CD4-positive, alpha-beta T cell treated with Interleukin-2 at 100 ng/mL for 4 hours (primary cell): ENCODE measurements at places on chromosomes 2 and 18.

DNA sequence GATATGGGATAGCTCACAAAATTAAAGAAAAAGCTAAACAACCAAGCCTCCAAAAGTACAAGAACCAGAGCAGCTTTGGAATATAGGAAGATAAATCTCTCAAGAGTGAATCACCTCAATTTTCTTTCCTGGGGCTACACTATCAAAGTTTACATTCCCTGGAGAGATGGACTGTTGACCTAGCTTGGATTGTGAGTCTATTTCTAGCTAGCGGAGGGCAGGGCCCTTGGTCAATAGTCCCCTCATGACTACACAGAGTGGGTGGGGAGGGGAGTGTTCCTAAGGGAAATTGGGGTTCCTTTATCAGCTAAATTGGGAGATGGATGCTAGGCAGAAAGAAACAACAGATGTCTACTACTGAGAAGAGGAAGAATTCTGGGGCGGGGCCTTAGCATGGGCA, 29.9 kb upstream of the EIF2AK3 start:
- DNase-seq = no peak

GRCh38 chr2:197927994-197928393, 123.6 kb downstream of the PLCL1 start:
- no peak for DNase-seq

GRCh38 chr2:18399601-18400000, 160.9 kb downstream of the RDH14 start:
- no peak for DNase-seq

DNA sequence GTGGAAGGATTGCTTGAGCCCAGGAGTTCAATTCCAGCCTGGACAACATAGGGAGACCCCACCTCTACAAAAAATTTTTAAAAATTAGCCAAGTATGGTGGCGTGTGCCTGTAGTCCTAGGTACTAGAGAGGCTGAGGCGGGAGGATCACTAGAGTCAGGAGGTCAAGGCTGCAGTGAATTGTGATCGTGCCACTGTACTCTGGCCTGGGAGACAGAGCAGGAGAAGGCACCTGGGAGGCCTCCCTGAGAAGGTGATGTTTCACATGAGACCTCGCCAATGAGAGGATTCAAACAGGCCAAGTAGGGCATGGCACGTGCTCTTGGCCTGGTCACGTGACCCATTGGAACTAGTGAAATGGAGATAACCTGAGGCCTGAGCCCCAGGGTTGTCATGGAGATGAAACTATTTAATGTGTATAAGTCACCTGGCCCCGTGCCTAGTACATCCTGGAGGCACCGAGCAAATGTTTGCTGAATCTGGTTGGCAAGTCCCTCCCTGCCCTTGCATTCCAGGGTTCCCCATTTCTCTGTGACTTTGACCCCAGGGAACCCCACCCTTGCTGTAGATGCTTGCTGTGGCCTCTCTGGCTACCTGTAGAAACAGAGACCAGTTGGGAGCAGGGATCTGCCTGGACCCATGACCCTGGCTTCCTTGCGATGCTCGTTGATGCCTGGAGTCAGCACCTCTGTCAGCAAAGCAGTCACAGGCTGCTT, 26.1 kb upstream of the ROCK2 start:
- no peak for DNase-seq

DNA sequence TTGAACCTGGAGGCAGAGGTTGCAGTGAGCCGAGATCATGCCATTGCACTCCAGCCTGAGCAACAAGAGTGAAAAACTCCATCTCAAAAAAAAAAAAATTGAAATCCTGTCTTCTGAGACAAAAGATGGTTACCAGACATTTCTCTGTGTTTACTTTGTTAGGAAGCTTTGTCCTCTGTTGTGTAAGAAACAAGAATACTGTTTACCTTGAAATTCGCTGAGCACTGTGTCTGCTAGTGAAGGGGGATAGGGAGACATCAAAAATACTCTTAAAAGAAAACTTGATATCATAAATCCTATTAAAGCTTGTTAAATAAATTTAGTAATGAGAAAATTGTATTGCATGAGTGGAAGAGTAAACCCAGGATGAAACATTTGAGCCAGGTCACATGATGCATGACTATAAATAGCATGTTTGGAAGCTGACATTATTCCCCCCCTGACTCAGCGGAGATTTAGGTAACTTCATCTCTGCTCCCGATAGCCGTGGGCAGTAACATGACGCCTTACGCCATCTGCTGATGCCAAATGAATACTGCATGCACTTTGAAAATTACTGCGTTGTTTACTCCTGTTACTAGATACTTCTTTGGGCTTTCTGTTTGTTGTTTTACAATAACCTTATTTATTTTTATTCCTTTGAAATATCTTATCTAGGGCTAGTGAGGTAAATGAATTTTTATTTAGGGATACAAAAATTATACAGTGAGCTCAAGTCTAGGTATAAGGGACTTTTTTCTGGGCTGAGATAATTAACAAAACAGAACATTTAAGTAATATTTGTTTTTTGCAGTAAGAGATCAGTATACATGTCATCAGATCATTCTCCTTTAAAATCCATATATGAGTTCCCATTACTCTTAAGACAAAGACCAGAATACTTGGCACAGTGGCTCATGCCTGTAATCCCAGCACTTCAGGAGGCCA, 134.9 kb downstream of the MAP3K20 start:
- DNase-seq = peak; percentile 55

- peak; percentile 79 for DNase-seq
Measured at GRCh38 chr2:197159661-197160211, 150.8 kb downstream of the ANKRD44 start.

DNA sequence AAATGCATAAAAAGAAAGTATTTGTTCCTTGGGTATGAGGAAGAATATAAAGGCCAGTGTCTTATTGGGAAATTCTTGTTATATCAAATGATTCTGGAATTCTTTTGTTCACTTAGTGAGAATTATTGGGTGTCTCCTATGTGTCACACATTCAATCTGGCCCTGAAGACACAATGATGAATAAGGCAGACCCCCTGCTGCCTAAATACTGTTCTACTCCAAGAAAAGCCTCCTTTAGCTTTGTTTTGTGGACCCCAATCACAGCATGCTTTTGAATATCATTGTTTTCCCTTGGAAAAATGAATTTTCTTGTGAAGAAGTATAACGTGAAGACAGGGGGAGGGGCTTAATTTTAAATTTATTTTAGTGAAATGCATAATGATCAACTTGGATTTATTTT, 682.4 kb downstream of the LRRTM4 start:
- no peak for DNase-seq

DNA sequence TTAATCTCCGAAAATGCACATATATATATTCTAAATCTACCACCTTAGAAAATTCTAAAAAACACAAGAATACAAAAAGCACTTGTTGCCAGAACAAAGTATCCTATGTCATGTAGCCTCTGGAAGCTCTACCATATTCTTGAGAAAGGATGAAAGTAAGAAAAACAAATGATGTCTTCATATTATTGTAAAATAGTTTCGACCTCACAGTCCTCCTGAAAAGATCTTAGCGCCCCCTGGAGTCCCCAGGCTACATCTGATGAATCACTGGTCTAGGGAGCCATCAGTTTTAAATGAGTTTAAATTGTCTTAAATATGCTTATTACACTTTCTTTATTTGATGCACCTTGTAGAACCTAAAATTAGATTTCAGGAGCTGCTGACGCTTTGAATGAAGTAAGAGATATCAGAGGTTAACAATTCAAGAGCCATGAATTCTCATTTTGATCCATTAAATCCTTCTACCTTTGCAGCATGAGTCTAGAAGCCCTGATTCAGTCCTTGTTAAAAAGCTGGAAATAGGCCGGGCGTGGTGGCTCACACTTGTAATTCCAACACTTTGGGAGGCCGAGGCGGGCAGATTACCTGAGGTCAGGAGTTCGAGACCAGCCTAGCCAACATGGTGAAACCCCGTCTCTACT, 138.8 kb downstream of the MCFD2 start:
- peak; percentile 49 for DNase-seq

DNA sequence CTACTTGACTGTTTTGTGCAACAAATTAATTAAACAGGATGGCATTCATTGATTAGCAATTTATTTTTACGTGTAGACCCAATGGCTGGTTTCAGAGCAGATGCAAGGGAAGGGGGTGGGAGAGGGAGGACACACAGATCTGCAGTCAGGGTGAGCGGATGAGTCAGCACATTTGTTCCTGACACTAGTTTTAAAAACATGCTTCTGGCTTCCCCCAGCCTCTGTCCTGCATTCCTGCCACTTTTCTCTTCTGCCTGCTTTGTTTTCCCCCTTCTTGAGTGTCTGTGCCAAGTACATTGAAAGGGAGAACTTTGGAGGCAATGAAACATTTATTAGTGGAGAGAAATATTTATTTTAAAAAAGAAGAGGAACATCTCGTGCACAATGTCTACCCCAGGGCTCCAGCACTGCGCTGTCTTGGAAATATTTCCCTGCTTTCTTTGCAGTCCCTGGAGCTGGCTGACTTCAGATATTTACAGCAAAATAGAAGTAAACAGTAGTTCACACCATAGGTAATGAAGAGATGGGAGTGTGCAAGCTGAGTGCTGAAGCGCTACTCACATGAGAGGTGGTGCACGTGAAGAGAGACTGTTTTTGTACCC, 52.2 kb downstream of the NRP2 start:
- DNase-seq = no peak

- DNase-seq = no peak
Measured at GRCh38 chr2:240523451-240524281, 34.1 kb downstream of the ANKMY1 start.

DNA sequence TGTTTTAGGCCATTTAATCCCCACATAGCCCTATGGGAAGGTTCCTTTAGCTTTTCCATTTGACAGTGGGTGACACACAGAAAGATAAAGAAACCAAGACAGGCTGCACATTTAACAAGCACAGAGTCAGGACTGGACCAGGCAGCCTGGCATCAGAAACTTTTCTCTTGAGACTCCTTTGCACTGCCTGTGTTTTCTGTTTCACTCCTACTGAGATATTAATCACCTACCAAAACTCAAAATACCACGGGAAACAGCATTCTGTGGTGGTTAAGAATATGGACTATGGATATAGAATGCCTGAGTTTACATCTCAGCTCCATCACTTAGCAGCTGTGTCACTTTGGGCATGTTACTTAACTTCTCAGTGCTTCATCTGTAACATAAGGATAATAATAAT, 73.3 kb downstream of the CTAGE1 start:
- no peak for DNase-seq
